ENCODE measurements at places on chromosomes 12 and 14.

DNA sequence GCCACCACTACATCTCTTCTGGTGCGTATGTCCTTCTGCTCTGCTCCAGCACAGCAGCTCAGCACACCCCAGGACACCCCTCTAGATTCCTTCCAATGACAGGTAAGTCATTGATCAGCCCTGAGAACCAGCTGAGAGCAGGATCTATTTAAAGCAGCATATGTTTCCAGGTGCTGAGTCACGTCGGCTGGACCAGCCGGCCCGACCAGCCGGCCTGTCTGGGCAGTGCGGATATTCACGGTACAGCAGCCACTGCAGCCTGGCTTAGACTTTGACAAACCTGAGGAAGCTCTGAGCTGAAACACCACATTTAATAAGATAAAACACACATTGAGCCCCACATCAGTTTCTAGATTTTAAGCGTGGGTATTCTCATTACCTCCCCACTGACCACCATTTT lies 31.8 kb upstream of the RPH3A start:
- DNase-seq = no peak

- DNase-seq = no peak
Measured at GRCh38 chr12:120677765-120678473, 9.0 kb upstream of the MLEC start.

GRCh38 chr12:70449074-70449752 lies 83.1 kb downstream of the KCNMB4 start:
- DNase-seq = no peak

GRCh38 chr14:75067212-75067611 lies 2.2 kb upstream of the ZC2HC1C start:
- no peak for DNase-seq

DNA sequence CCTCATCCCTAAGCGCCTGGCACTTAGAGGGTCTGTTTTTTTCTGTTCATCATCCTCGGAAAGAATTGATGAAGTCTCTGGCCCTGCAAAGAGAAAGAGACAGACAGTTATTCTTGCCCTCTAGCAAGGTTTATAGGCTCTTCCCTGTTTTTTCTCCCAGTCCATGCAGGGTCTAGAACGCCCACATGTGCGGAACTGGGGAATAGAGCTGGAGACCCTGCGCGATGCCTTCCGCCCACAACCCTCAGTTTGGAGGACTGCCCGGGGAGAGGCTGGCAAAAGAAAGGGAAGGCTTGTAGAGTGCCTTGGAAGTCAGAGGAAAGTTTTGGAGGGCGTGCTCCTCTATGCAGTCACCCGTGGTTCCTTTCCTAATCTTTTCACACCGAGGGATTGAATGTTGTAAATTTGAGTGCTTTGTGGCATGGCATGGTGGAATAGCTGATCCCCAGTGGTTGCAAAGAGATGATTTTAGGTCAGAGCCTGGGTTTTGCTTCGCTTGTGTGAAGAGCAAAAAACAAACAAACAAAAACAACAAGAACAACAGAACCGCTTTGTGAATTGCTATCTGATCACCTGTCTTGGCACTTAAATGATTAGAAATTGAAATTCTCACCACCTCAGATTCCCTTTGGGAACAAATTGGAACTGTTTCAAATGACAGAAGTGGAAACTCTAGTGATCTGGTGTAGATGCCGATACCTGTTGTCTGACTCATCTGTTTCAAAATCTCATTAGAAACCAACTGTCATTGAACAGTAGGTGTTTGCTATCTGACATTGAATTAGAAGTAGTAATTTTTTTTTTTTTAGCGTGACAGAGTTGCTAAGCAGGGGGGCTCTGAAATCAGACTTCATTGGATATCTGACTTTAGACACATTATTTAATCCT lies 947 bp downstream of the GAS2L3 start:
- no peak for DNase-seq

GRCh38 chr14:88791629-88792472 lies 902 bp downstream of the EML5 start:
- peak; percentile 83 for DNase-seq

- DNase-seq = no peak
Measured at GRCh38 chr12:121949648-121950397, 31.4 kb downstream of the CFAP251 start.

DNA sequence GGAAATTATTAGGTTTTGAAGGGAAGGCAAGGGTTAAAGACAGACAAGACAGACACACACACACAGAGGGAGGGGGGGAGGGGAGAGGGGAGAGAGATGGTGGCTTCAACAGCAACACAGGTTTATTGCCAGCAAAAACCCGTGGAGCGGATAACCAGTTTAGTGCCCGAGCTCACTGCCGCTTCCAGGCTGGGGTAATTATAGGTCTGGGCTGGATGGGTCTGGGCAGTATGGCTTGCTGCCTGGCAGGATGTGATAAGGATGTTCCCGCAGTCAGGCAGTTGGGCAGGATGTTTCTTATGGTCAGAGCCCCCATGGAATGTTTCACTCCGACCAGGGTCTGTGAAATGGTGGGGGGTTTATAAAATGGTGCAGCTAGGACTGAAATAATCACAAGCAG lies 4.4 kb upstream of the TDRD9 start:
- DNase-seq = no peak

DNA sequence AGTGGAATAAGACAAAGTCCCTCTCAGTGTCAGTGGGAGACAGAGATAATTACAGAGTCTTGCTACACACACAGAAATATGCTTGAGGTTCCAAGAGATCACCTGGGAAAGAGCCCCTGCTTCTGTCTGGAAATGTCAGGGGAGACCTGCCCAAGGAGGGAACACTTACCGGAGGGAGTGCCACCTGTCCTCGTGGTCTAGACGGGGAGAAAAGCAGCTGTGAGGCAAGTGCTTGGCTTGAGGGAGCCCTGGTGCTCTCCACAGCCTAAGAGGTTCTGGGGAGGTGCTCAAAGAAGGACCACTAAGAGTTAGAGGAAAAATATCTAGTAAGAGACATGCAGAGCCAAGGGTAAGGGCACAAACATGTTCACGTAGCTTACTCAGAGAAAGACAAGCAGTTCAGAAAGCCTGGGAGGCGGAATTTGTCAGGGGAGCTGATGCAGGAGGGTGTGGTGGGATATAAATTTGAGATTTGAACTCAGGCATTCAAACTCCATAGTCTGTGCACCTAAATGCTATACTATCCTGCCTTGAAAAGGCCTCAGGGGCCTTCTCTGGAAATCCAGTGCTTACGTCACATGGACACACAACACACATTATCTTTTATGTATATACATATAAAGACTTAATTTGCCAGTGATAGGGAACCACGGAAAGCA lies 38.2 kb upstream of the GNPNAT1 start:
- DNase-seq = no peak

- no peak for DNase-seq
Measured at GRCh38 chr14:102795060-102795925, 18.0 kb downstream of the TRAF3 start.

- no peak for DNase-seq
Measured at GRCh38 chr12:67541625-67541991, 106.9 kb upstream of the DYRK2 start.

DNA sequence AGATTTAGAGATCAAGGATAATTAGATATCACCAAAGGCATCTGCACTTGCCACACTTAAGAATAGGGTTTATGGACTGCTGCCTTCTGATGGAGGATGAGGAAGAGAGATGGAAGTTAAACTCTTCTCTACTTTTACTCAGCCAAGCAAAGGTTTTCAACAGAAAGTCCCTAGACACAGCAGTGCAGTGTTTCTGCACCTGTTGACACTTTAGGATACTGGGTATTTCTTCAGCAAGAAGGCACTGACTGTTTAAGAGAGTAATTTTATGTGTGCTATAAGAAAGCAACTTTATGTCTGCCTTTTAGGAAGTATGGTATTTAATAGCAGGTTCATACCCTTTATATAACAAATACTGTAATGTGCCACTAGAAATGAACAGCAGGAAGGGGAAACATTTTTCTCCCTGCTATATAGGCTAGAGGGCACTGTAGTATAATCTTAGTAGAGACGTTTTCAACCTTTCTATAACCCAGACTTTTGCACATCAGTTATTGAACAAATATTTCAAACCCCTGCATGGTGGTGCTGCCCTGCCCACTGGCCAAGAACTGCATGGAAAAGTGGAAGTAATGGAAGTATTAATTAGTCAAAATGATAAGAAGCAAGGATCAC lies 225.0 kb upstream of the GRIP1 start:
- no peak for DNase-seq

DNA sequence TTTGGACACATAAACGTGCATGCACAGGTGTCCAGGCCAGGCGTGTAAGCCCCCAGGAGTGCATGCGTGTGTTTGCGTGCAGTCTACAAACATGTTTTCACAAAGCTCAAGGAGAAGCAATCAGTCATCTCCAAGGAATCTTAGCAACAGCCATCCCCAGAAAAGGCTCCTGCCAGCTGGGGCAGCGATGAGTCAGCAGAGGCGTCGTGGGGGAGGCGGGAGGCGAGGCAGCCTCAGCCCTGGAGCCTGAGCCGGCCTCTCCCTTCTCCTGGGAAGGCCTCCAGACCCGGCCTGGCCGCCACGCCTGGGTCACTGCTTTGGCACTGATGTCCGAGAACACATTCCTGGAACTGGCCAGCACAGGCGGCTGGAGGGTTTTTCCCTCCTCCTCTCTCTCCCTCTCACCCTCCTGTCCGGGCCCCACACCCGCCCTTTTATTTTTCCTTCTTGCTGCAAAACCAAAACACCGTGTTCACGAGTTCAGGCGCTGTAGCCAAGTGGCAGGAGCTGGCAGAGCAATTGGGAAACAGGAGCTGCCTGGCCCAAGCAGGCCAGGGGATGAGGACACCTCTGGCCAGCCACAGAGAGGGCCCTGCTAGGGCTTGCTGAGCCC lies 92.7 kb downstream of the LRRC74A start:
- peak; percentile 98 for DNase-seq

DNA sequence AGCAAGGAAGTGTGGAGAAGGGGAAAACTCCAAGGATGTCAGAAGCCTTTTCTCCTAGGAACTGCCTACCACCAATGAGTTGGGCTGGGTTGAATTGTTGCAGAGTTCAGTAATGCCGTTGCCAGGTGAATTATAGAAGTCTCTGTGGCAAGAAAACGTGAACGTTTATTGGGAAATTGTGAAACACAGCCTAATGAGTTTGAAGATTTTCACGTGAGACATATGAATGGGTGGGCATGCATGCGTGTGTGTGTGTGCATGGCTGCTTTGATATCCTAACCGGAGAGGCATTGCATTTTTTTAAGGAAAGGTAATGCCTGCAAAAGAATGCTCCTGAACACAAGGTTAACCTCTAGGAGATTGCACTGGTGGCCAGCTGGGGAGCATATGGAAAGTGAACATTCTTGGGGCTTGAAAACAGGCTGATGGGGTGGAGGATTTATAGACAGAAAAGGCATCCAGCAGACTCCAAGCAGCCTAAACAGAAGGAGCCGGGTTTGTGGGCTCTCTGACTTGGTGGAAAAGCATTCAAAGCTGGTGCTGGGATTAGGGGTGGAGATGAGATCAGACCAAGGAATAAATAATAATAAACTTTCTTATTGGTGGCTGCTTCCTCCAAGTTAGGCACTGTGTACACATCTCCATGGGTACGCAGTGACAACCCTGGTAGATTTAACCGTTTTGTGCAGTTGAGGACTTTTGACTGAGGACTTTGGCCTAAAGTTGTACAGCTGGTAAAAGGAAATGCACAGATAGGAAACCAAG lies 67.8 kb downstream of the NTF3 start:
- DNase-seq = no peak
